Activated T-helper 17 cell treated with anti-CD3 and anti-CD28 coated beads, Interleukin-2, amount 50 U/mL, for 72 hours (primary cell): ENCODE measurements at places on chromosomes 11 and 22. TPM values are rescaled to one million over a fixed set of nuclear protein-coding genes. Genes with fewer than 3 reads are reported as not detected.

GRCh38 chr11:134710861-134711407, 298.9 kb upstream of the B3GAT1 start:
- ATAC-seq = no peak

GRCh38 chr11:123696183-123696582, 41.8 kb upstream of the SCN3B start:
- ATAC-seq = no peak

DNA sequence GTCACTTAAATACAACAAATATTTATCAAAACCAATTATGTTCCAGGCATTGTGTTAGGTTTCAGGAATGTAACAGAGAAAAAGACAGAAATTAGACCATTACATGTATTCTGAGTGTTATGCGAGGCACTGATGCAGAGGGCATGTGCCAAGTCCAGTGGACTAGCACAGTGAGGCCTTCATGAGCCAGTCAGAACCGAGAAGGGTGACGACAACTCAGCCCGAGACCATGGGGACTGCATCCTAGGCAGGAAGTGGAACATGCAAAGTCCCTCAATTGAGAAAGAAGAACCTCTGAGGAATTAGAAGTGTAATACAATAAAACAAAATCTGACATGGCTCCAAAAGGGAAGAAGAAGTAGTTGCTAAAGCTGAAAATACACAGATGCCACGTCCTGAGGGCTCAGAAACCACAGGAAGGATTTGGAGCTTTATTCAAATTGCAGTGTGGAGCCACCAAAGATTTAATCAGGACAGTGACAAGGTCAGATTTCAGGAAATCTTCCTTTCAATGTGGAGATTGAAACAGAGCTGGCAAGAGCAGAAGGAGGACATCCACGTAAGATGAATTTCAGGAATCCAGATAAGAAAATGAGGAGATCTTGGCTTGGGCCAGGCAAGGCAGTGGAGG, 529.6 kb downstream of the NTM start:
- no peak for ATAC-seq

GRCh38 chr11:125387901-125388300, 108.2 kb downstream of the FEZ1 start:
- no peak for ATAC-seq

- ATAC-seq = no peak
Measured at GRCh38 chr11:86550757-86551156, 121.7 kb downstream of the ME3 start.

DNA sequence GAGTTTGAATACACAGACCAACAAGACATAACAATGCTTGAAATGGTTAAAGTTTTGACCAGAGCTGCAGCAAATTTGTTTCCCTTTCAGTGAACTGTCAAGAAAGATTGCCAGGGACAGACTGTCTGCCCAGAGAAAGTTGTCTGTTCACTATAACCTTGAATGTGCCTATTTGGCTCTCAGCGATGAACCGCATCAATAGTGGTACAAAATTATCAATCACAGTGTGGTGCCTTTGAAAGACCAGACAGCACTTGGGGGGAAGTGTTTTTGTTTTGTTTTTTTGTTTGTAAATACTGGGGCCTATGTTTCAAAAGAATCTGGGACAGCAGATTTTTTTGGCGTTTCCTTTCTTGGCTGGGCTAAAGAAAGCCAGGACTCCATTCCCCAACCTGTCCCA, 123.1 kb downstream of the CD44 start:
- no peak for ATAC-seq

GRCh38 chr22:37275134-37275533, 7.2 kb upstream of the CYTH4 start:
- no peak for ATAC-seq

- ATAC-seq = no peak
Measured at GRCh38 chr11:26158251-26158650, 173.7 kb upstream of the ANO3 start.

DNA sequence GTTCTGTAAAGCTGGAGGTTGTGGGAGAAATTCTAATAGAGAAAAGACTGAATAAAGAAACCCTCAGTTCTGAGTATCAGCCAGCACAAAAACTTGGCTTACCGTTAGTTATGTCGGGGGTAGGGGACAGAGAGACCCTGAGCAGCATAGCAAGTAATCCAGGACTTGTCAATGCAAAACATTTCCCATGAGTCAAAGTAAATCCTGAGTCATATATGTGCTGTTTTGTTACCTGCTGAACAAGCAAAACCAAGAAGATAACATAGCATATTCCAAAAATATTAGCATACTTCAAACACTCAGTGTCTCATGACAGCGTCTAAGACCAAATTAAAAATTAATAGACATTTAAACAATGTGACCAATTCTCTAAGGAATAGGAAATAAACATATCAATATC, 75.1 kb upstream of the LUZP2 start:
- ATAC-seq = no peak

DNA sequence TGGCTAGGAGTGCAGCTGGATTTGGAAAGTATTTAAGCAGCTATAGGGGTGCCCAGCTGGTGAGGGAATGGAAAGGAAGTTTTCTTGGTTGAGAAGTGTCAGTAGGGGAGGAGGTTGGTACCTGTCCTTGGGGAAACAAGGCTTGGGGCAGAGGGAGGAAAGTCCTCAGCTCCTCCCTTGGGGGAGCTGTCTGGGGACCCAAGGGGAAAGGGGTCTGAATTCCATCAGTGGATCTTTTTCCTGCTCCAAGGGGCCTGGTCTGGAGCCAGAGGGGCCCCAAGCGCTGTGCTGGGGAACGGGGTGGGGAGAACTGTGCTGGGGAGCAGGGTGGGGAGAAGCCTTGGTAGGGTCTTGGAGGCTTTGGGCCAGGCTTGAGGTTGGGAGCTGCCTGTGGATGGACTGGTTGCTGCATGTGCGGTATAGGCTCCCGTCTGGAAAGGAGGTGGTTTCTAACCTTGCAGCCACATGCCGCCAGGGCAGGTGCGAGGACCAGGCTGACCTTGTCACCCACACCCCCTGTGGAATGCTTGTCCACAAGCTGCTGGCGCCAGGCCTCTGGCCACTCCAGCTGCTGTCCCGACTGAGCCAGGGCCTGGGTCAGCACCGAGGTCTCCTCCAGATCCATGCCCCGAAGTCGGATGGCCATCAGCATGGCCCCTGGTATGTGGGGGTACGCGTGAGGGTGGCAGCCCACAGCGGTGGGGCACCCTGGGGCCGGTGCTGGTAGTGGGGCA, 963 bp downstream of the TYMP start:
- no peak for ATAC-seq

DNA sequence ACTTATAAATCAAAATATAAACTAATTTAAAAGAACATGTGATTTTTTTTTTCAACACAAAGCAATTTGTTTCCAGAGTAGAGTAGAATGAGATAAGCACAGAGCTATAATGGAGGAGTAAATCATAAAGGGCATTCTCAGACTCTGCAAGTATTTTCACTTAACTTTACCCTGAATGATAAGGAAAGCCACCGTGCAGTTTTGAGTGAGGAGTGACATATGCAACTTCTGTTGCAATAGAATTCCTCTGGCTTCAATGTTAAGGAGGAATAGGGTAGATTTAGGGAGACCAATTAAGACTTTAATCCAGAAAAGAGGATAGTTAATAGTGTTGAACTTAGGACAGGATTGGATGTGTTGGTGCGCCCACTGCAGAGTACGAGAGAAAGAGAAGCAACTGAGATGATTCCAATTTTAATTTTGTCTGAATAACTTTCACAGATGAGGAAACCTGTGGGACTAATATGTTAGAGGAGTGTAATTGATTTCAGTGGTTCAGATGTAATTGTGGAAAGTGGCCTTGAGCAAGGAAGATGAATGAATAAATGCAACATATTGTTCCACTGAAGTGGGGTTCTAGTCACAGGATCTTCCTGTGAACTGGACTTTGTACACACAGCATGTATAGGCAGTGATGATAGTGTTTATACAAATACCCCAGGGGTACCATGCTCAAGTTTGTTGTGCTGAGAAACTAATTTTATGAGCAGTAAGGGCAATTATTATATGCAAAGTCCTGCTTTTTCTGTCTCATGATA, 255.5 kb upstream of the ANO3 start:
- ATAC-seq = no peak

- no peak for ATAC-seq
Measured at GRCh38 chr22:23061471-23062280, 8.6 kb upstream of the GNAZ start.

DNA sequence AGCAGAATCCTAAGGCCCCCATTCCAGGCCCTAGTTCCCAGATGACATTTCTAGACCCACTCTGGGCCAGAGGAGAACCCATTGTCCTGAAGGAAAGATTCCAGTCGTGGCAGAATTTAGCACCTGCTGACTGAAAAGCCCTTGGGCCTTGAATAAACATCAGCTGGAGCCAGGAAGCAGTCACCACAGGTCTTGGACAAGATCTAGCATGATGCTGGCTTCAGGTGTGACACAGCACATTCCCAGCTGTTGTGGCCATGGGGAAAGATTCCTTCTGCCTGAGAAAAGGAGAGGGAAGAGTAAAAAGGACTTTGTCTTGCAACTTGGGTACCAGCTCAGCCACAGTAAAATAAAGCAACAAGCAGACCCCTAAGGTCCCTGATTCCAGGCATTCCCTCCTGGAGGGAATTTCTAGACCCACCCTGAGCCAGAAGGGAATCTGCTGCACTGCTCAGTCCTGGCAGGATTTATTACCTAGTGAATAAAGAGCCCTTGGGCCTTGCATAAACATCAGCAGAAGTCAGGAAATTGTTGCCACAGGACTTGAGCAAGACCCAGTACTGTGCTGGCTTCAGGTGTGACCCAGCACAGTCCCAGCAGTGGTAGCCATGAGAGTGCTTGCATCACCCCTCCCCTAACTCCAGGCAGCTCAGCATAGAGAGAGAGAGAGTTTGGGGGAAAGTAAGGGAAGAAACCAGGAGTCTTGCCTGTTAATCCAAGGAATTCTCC, 42.5 kb upstream of the PAMR1 start:
- no peak for ATAC-seq

- ATAC-seq = no peak
Measured at GRCh38 chr22:19637408-19638281, 76.7 kb upstream of the SEPTIN5 start.

DNA sequence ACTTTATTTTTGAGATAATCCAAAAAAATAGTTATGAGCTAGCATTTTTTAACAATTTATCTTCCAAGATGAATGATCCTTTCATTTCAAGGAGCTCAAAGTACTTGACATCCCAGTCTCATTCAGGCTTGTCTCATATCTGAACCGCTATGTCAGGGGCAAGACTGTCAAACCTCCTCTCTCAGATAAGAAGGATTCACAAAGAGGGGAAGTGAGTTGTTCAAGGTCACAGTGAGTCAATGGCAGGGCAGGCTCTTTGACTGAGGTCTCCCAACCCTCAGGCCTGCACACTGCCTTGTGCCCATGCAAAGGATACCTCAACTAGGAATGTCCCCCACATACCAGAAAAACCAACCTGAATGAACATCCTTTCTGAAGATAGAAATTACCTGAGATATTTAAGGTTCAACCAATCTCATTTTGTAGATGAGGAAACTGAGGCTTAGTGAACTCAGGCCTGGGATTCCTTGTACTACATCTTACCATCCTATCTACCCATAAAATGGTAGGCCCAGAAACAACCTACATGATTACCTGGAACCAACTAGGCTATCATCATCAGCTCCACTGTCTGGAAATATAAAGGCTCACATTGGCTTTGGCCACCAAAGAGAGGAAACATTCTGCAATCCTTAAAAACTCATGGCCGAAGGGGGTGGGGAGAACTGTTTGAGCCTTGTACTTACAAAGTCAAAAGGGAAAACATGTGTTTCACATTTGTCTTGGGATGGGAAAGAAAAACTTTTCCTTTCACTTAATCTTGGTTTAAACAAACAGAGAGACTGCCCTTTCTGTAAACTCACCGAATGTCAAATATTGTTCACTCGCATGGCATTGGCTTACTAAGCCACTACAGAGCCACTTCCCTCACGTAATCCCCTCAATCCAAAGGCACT, 51.1 kb downstream of the LIF start:
- peak; percentile 47 for ATAC-seq

- ATAC-seq = no peak
Measured at GRCh38 chr11:75001686-75002085, 13.0 kb downstream of the NEU3 start.

- no peak for ATAC-seq
Measured at GRCh38 chr11:66476173-66476840, 3.9 kb upstream of the DPP3 start.

DNA sequence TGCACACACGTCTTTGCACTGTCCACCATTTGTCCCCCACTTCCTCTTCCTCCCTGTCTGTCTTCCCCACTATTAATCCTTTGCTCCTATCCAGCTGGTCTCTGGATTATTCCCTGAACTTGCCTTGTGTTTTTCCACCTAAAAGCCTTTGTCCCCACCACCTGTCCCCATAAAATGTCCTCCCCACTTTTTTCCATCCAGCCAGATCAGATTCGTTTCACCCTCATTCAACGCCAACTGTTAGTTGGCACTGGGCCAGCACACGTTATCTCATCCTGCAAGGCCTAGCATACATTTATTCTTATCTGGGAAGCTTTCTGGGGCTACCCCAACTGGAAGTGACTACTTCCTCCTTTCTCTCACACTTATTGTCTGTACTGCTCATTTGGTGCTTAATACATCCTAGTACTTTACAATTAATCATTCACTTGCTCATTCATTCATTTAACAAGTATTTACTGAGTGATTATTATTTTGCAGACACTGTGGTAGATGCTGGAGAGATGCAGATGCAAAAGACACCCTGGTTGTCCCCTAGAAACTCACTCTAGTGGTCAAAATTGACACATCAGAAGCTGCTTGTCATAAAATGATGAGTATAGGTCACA, 96.2 kb downstream of the RASSF10 start:
- no peak for ATAC-seq

Gene GAB4
- total RNA-seq = not detected

Gene OR56A1
- not detected for total RNA-seq

Gene TRIM49
- not detected for total RNA-seq

Gene RBMXL2
- total RNA-seq = not detected

Gene MPEG1
- total RNA-seq = 0.08 TPM

Gene ENTHD1
- 0.58 TPM for total RNA-seq

Gene MAPK8IP2
- total RNA-seq = 0.50 TPM
